Glutamatergic neuron (in vitro differentiated cells): ENCODE measurements at places on chromosomes 12 and 14.

GRCh38 chr14:106738075-106738474 lies 1211.7 kb downstream of the TMEM121 start:
- H3K36me3 ChIP-seq: no peaks in the 10 kb centered on the region
- H3K27me3 ChIP-seq: no peaks in the 10 kb centered on the region
- H3K27ac ChIP-seq: no peak overlapping the region
- no peak for DNase-seq

GRCh38 chr12:1845427-1845826 lies 25.1 kb downstream of the LRTM2 start:
- H3K27ac ChIP-seq: no peak overlapping the region
- H3K36me3 ChIP-seq: no peaks in the 10 kb centered on the region
- DNase-seq: peak; percentile 7
- H3K4me3 ChIP-seq: no peak overlapping the region
- H3K27me3 ChIP-seq: peaks cover 4% of the 10 kb centered on the region

- DNase-seq: no peak
- H3K36me3 ChIP-seq: peaks cover 4% of the 10 kb centered on the region
- no peak overlapping the region for H3K27ac ChIP-seq
- no peaks in the 10 kb centered on the region for H3K27me3 ChIP-seq
- H3K4me1 ChIP-seq: peaks cover 4% of the 10 kb centered on the region
Observed at GRCh38 chr14:75531660-75532317, 9.5 kb downstream of the BATF start.

DNA sequence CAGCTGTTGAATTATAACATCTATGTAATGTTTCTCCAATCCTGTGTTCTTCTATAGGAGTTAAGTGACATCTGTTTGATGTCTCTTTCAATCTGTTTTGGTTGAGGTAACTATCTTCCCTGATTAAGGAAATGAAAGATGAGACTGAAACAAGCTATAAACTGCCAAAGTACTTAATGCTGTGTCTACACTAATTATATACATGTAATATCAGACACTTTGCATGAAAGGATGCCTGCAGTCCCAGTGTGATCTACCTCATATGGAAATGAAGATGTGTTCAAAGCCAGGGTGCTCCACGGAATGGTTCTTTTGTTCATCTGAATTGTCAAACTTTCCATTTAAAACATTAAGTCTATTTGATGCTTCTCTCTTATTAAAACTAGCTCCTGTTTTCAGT lies 958.3 kb downstream of the GALC start:
- no peaks in the 10 kb centered on the region for H3K36me3 ChIP-seq
- H3K27me3 ChIP-seq: no peaks in the 10 kb centered on the region
- no peak for DNase-seq
- H3K4me3 ChIP-seq: no peak overlapping the region
- H3K4me1 ChIP-seq: peaks cover 13% of the 10 kb centered on the region
- peak overlapping the region; percentile 7 for H3K27ac ChIP-seq

DNA sequence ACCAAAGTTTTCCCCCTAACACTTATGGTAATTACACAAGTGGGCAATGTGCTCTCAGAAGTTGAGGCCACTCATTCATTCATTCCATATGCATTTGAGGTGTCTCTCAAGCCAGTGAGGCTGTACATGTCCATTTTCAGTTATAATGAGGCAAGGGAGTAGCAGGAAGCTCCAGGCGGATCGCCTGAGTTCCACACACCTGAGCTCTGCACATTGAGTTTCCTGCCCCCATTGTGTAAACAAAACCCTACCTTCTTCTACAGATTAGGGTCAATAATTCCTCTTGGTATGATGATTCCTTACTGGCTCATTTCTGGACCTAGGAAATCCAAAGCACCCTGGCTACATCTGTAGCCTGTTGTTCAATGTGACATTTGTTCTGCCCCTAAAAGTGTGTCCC lies 555.3 kb downstream of the MED13L start:
- H3K27ac ChIP-seq: no peak overlapping the region
- peaks cover 1% of the 10 kb centered on the region for H3K27me3 ChIP-seq
- DNase-seq: no peak
- H3K4me3 ChIP-seq: no peak overlapping the region

DNA sequence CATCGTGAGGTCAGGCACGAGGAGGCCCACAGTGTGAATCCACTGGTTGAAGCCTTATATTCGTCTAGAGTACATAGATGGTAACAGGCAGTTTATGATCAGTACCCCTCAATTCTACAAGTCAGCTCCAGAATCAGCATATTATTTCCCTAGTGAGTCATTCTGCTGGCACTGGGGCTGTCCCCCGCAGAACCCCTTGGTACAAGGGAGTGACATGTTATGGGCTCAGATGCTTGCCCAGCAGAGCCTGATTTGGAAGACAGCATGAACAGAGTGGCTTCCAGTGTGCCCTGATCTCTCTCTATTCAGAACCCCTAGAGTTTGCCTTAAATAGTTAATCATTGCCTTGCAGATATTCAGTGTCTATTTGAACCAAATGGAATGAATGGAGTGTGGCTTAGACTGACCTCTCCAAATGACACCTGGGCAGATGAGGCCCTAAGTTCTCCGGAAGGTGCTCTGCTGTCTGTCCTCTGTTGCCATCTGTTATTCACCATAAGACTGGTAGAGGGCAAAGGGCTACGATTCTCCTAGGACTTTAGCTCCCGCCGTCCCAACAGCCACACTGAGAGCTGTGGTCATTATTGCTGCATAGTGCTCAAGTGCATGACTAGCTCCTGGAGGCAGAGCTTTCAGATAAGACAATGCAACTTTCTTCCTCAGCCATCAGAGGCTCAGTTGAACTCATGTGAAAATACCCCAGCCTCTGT lies 41.1 kb downstream of the CACNA2D4 start:
- peaks cover 6% of the 10 kb centered on the region for H3K27me3 ChIP-seq
- H3K36me3 ChIP-seq: no peaks in the 10 kb centered on the region
- H3K27ac ChIP-seq: no peak overlapping the region
- H3K4me1 ChIP-seq: peaks cover 38% of the 10 kb centered on the region
- no peak overlapping the region for H3K4me3 ChIP-seq

DNA sequence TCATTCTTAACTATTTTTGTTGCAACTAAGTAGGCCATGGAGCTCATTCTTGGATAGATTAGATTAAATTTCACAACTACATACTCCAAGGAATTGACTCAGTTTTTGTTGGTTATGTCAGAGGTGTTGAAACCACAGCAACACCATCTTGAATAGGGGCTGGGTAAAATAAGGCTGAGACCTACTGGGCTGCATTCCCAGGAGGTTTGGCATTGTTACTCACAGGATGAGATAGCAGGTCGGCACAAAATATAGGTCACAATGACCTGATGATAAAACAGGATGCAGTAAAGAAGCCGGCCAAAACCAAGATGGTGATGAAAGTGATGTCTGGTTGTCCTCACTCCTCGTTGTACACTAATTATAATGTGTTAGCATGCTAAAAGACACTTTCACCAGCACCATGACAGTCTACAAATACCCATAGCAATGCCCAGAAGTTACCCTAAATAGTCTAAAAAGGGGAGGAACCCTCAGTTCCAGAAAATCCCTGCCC lies 20.9 kb downstream of the DMAC2L start:
- peaks cover 14% of the 10 kb centered on the region for H3K27me3 ChIP-seq
- peaks cover 4% of the 10 kb centered on the region for H3K36me3 ChIP-seq
- DNase-seq: no peak
- peaks cover 39% of the 10 kb centered on the region for H3K4me1 ChIP-seq
- peak overlapping the region; percentile 11 for H3K27ac ChIP-seq
- no peak overlapping the region for H3K4me3 ChIP-seq

GRCh38 chr12:120710031-120710804 lies at the start of gene UNC119B:
Gene UNC119B, plus strand, starts transcription at chr12:120710458. Its CDS starts 17 bp downstream, at chr12:120710475.
- peak within 1 kb of the TSS; percentile 76 for H3K27ac ChIP-seq
- H3K27me3 ChIP-seq: peaks cover 2% of the 10 kb centered on the region
- H3K4me1 ChIP-seq: peaks cover 11% of the 10 kb centered on the region

DNA sequence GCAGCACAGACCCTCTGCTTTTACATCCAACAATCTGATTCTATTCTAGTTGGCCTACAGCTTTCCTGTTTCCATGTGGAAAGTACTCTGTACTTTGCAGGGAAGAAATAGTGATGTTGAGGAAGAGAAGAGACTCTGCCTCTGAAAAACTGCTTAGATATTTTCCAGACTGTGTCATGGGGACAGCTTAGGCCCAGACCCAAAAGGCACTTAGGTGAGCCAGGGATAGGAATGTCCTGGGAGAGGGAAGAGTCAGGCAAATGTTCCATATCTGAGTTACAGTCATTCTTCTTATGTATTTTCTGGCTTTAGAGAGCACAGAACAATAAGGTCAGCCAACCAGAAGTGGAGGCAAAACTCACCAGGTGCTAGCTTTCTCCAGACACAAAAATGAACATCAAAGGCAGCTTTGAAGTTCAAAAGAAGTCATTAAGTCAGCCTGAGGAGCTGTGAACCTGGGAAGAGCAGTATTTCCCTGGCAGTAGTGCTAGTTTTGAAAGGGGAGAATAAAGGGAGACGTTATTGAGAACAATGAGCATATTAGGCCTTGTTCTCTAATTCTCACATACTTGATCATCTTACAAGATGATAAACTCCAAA lies 199.7 kb upstream of the LMNTD1 start:
- DNase-seq: no peak
- no peaks in the 10 kb centered on the region for H3K36me3 ChIP-seq
- H3K4me3 ChIP-seq: no peak overlapping the region
- H3K27me3 ChIP-seq: no peaks in the 10 kb centered on the region
- H3K27ac ChIP-seq: no peak overlapping the region

GRCh38 chr12:64030155-64030554 lies 185.7 kb downstream of the SRGAP1 start:
- no peaks in the 10 kb centered on the region for H3K4me1 ChIP-seq
- no peaks in the 10 kb centered on the region for H3K27me3 ChIP-seq
- no peak overlapping the region for H3K27ac ChIP-seq
- H3K36me3 ChIP-seq: no peaks in the 10 kb centered on the region

DNA sequence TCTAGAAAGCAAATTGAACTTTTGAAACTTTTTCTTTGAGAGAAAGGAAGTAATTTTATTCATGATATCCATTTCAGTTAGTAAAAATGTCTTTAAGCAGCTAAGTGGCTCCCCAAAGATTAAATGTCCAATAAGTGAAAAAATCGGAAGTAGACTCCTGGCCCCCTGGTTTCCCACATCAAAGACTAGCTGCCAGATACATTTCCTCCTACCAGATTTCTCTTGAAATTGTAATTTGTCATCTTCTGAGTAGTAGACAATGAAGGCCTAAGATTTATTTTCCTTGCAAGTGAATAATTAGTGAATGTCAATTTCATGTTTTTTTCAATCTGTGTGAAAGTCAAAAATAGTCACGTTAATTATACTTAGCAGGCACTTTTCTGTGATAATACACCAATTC lies 321.9 kb downstream of the SYT1 start:
- no peak overlapping the region for H3K27ac ChIP-seq
- no peak for DNase-seq
- H3K4me1 ChIP-seq: peaks cover 6% of the 10 kb centered on the region
- H3K4me3 ChIP-seq: no peak overlapping the region
- peaks cover 1% of the 10 kb centered on the region for H3K27me3 ChIP-seq
- no peaks in the 10 kb centered on the region for H3K36me3 ChIP-seq

- no peak for DNase-seq
- no peak overlapping the region for H3K4me3 ChIP-seq
- H3K4me1 ChIP-seq: peaks cover 2% of the 10 kb centered on the region
- H3K27me3 ChIP-seq: no peaks in the 10 kb centered on the region
- H3K27ac ChIP-seq: no peak overlapping the region
Observed at GRCh38 chr12:41140117-41140516, 48.0 kb upstream of the PDZRN4 start.

- peak overlapping the region; percentile 92 for H3K4me3 ChIP-seq
- peaks cover 7% of the 10 kb centered on the region for H3K27me3 ChIP-seq
- peaks cover 30% of the 10 kb centered on the region for H3K4me1 ChIP-seq
- peak overlapping the region; percentile 96 for H3K27ac ChIP-seq
Observed at GRCh38 chr12:108730365-108731104, 783 bp downstream of the CORO1C start.

GRCh38 chr12:132238884-132239283 lies 90.5 kb downstream of the GALNT9 start:
- H3K27ac ChIP-seq: no peak overlapping the region
- H3K4me1 ChIP-seq: peaks cover 4% of the 10 kb centered on the region
- peak; percentile 23 for DNase-seq
- peaks cover 29% of the 10 kb centered on the region for H3K27me3 ChIP-seq
- no peak overlapping the region for H3K4me3 ChIP-seq

- no peaks in the 10 kb centered on the region for H3K27me3 ChIP-seq
- no peaks in the 10 kb centered on the region for H3K4me1 ChIP-seq
Observed at GRCh38 chr14:78823035-78823434, 652.9 kb downstream of the NRXN3 start.

GRCh38 chr12:88420457-88420856 lies 159.8 kb downstream of the KITLG start:
- no peak overlapping the region for H3K4me3 ChIP-seq
- H3K27ac ChIP-seq: no peak overlapping the region
- peaks cover 3% of the 10 kb centered on the region for H3K4me1 ChIP-seq
- DNase-seq: no peak
- no peaks in the 10 kb centered on the region for H3K36me3 ChIP-seq
- no peaks in the 10 kb centered on the region for H3K27me3 ChIP-seq

GRCh38 chr12:15157269-15157671 lies 63.9 kb downstream of the RERG start:
- DNase-seq: no peak
- H3K27me3 ChIP-seq: peaks cover 2% of the 10 kb centered on the region
- no peak overlapping the region for H3K27ac ChIP-seq

DNA sequence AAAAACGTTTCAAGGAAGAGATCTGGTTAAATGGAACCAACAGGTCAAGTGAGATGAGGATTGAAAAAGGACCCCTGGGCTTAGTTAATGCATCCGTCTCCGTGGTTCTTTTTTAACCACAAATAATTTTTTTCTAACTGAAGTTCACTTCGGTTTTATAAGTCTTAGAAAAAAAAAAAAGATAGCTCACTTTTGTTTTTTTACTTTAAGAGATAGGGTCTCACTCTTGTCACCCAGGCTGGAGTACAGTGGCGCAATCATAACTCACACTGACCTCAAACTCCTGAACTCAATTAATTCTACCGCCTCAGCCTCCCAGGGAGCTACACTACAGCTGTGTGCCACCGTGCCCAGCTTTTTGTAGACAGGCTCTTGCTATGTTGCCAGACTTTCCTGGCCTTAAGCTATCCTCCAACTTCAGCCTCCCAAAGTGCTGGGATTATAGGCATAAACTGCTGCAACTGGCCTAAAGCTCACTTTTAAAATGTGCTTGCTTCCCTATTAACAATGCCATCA lies 11.8 kb downstream of the HNRNPC start:
- DNase-seq: no peak
- peaks cover 26% of the 10 kb centered on the region for H3K4me1 ChIP-seq
- peak overlapping the region; percentile 48 for H3K4me3 ChIP-seq
- H3K36me3 ChIP-seq: peaks cover 4% of the 10 kb centered on the region
